ENCODE measurements at places on chromosomes 3 and 15.

DNA sequence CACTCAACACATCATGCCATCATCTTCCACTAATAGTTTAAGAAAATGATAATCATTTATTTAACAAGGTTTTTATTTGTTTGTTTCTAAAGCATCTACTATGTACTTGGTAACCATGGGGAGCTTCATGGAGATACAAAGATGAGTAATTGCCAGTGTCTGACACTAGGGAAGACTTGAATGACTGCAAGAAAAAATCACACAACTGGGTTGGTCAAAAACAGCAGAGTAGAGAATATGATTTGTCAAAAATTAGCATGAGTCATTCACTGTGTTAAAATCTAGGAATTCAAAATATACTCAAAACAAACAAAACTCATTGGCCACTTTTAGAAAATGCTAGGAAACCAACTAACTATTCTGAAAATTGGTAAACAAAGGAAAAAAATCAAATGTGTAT is 6.3 kb downstream of the BNC1 start:
- no peak for DNase-seq

GRCh38 chr3:193716150-193716549 is 123.1 kb downstream of the OPA1 start:
- no peak for DNase-seq

- peak; percentile 47 for DNase-seq
Observed at GRCh38 chr3:42961633-42962032, 17.5 kb upstream of the GASK1A start.

GRCh38 chr3:74648107-74648506 is 33.6 kb upstream of the CNTN3 start:
- no peak for DNase-seq

DNA sequence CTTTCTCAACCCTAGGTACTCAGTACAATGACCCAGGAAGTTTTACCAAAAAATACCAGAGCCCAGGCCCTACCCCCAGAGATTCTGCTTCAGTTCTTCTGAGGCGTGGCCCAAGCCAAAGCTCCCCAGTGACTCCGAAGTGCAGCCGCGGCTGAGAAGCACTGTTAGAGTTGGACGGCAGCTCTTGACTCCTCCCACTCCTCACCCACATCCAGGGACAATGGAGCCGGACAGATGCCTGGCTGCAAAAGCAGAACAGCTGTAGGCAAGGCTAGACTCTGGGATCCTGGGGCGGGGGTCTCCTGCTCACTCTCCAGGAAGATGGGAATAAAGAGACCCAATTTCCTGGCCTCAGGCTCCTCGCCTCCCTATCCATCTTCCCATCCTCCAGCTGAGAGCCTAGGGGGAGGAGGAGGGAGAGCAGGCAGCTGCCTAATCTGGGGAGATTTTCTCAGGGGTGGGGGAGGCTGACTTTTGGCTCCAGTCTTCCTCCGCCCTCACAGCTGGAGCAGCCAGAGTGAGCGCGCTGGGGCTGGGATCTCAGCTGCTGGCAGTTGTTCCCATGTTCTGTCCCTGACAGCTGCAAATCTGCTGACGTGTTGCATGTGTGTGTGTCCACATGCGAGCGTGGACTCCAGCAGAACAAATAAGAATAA is 223.8 kb downstream of the OPA1 start:
- DNase-seq = peak; percentile 51

DNA sequence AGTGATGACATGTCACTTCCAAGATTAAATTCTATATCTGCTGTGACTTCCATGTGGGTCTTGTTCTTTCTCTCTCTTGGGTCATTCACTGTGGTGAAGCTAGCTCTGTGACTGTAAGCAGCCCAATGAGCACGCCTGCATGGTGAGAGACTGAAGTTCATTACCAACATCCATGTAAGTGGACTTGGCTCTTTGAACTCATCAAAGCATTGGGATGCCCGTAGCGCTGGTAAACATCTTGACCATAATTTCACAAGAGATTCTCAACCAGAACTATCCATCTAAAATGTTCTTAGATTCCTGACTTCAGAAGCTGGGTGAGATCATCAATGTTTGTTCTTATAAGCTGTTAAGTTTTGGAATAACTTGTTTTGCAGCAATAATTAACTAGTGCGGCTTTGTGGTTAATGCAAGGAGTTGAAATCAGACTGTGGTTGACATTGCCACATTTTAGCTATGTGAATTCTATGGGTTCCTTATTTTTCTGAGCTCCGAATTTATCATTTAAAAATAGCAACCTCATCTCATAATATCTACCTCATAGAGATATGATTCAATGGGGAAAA is 31.6 kb upstream of the LRRC3B start:
- no peak for DNase-seq

DNA sequence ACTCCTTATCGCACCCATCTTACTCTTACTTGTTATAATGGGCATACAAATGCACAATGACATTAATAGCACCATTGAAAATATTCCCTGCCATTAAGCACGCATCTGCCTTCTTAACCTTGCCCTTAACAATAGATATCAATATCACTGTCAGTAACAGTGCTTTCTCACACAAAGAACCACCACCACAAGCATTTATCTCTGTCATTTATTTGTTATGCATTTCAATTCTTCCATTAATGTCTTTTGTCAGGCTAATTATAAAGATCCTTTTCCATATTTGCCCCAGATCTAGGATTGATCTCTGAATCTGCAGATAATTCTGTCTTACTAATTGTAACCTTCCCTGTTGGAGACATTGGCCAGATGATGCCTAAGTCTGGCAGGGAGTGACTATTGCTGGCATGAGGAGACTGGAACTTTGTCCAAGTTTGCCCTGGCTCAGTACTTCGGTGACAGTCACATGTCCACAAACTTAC is 419.6 kb upstream of the TGFBR2 start:
- no peak for DNase-seq
